Adrenal gland (tissue), 19 donors: ENCODE measurements at places on chromosomes 12 and 14. TPM values are rescaled to one million over a fixed set of nuclear protein-coding genes. Genes with fewer than 3 reads are reported as not detected.

Gene SPIC
- not detected for total RNA-seq

Gene CCDC60
- not detected for total RNA-seq

Gene ARMH4
- 12.7 TPM for total RNA-seq

Gene KCNJ8
- total RNA-seq = 29.1 TPM

- no peak for DNase-seq
These were observed 122.8 kb downstream of the AACS start for GRCh38 chr12:125187780-125188741.

DNA sequence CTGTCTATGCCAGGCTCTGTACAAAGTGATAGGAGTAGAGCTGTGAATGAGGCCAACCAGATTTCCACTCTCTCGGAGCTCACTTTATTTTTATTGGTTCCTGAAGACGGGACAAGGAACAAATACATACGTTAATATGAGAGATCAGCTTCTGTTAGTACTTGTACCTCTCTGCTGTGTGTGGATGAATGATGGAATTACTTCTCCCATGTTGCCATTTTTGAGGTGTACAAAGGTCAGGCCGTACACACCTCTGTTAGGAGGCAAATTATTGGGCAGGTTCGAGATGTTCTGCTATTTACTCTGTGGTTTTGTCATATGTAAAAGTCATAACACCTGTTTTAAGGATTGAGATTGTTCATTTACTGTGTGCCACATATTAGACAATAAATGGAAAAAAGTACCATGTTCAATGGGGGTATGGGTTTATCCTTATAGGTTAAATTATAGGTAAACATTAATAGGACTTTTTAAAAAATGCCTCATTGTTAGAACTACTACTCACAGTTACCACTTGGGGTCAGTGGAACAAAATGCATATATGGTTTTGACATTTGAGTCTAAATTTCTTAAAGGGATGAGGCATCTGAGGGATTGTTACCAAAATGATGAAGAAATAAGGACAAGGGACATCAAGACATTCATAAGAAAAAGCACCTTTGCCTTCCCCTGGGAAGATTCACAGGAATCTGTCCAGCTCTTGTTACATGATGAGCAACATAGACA is 26.9 kb downstream of the WBP11 start:
- no peak for DNase-seq

DNA sequence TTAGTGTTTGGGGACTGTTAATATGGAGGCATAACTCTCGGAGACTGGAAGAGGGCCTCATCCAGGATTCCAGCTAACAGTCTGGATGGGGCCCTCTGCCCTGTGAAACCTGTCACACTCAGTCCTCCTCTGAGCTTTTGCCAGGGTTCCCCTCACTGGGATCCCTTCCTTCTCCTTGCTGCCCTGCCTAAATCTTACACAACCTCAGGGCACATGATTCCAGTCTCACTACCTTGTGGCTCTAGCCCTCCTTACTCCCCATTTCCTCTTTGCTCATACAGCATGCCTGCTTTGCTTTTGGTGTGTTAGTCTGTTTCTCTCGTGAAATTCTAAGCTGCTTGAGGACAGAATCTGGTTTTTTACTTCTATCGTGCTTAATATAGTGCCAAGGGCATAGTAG is 942 bp upstream of the GSG1 start:
- no peak for DNase-seq

DNA sequence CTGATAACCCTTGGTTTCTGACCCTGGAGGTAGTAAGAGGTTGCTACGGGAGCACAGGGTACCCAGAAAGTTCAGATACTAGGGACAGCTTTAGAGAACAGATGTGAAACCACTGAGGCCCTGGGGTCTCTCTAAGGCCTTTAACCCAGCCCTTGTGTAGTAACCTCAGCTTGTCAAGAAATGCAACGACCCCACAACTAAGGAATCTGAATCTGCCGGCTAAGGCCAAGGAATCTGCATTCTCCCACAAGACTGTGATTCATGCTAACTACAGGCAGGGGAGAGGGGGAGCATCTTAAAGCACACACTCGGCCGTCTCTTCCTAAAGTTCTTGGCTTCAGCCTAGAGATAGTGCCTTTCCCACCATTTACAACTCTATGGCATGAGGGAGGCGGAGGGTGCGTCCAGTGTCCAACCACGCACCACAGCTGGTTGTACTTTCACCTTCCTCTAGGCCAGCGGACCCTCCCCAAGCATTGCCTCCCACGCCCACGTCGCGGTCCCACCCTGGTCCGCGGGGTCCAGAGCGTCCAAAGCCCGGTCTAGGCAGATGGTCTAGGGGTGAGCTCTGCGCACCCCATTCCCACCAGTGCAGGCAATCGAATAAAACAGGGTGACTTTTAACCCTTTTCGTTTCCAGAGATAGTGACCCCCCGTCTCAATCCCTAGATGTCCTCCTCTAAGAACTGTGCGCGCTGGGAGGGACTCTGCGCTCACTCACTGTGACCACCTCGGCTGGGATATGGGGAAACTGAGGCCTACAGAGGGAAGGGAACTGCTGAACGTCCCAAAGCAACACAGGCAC is 735 bp upstream of the VASH1 start:
- no peak for DNase-seq

DNA sequence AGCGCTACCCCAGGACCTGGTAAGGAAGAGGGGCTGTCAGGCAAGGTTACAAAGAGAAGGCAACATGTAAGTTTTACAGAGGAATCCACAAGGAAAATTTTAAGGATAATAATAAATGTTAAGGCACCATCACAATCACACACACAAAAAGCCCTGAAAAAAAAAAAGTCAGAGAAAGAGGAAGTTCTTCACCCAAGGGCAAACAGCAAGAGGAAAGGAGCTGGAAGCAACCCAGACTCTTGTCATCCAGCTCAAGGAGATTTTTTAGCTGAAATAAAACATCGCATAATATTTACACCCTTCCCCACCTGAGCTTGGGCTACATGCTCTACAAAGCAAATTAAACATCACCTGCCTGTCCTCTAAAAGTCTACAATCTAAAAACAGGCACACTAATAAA is 9.5 kb downstream of the SPTB start:
- no peak for DNase-seq

DNA sequence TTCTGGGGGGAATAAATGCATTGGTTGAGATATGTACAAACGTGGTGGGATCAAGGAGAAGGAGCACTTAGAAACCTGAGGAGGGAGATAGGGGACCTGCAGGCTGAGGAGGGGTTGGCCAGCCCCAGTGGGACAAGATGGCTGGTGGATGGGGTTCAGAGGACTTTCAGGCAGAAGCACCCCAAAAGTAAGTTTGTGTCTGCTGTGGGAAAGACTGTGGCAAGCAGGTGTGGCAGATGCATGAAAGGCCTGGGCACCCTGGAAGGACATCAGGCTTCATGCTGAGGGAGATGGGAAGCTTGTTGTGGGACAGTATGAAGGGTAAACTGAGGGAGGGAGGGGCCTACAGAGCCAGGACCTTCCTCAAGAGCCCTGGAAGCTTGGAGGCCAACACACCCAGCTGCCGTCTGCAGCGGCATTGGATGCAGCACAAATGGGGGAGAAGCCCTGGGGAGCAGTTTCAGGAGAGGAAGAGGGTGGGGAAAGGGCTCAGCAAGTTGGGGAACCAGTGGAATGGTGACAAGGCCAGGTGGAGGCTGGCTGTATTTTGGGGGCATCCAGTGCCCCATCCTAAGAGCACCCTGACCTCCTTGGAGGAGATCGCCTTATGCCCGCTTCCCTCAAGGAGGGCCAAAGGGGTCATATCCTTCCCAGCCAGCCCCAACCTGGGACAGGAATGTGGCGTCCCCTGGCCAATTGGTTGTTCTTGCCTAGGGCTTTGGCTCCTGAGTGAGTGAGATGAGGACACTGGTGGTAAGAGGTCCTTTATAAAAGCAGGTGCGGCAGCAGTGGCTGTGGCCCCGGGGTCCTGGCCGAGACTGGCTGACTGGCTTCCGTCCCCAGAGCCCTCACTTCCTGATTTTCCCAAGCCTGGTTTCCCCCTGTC is 20.7 kb downstream of the NFKBIA start:
- DNase-seq = no peak

DNA sequence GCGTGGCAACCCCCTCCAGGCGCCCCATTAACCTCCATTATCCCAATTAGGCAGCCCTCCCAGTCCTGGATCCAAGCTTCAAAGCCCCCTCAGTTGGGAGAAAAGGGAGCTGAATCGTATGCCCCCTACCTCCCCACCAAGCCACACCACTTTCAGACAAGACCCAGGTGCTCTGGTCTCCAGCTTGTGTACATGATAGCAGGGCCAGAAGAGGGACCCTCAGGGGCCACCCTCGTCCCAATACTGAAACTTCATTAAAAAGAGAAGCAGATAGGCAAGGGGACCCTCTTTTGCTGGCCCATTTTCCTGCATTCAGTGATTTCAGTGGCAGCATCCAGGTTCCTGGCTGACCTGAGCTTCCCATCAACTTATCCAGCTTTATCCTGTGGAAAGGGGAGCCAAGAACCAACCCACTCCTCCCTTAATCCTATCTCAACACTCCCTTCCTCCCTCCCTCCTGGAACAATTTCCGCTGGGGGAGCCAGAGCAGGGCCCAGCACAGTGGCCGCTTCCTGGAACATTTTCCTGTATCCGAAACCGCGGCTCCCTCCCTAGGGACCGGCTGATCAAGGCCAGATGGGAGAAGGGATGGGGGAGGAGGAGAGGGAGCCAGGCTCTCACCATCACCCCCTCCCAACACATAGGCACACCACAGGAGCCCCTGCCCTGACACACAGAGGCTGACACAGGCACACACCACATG is 9.5 kb upstream of the SP7 start:
- DNase-seq = no peak

GRCh38 chr12:28908646-28909045 is 240.4 kb upstream of the FAR2 start:
- no peak for DNase-seq

GRCh38 chr12:115470977-115471376 is 787.0 kb upstream of the TBX3 start:
- no peak for DNase-seq

DNA sequence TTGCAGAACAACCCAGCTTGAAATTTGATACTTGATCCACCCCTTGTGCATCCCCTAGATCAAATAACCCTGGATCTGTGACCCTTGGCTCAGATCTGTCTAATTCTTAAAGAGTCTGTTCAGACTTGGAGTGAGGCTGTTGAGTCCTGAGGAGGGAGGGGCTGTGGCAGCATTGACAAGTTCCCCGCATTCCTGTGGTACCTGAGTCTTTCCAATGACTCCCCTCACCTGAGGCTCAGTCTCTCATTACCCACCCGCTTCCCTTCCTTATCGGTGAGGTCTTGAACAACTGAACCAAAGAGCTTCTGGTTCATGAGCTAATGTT is 16.1 kb upstream of the HDAC7 start:
- no peak for DNase-seq
